CD8-positive, alpha-beta memory T cell (primary cell): ENCODE measurements at places on chromosomes 5 and 9.
A peak's percentile ranks its signal among the peaks of the same experiment; 100 is the strongest.

DNA sequence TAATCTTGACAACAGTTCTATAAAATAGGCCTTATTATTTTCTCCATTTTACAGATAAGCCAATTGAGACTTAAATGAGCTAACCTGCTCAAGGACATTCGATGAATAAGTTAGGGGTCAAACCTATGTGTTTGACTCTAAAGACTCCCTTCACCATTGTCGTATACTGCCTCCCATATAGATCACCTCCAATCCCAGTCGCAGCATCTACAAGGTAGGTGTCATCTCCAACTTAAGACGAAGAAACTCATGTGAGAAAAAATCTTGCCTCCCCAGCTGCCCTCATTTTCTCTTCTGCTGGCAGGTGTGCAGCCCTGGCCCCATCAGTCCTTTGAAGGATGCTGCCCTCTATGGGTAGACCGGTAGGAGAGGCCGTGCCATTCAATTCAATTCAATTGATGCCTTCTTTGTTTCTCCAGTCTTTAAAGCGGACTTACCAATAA, 75.2 kb upstream of the SMARCA2 start:
- H3K27me3 ChIP-seq, result no peaks in the 10 kb centered on the region
- H3K4me3 ChIP-seq, result no peak overlapping the region
- no peaks in the 10 kb centered on the region for H3K4me1 ChIP-seq
- DNase-seq, result peak; percentile 5

DNA sequence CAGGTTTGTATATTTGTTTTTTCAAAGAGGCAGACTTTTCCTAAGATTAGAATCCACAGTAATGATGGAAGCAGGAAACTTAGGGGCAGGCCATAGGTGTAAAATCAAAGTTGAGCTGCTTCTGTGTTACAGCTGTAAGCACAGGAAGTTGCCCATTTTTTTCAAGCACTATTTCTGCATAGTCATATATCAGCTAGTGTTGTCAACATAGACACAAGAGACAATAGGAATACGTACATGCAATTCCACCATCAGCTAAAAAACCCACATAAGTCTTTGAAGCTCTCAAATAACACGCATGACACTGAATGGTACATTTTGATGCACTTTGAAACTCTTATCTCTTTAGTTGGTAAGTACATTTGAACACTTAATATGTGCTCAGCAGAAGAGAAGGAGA, 20.2 kb upstream of the SMIM15 start:
- no peak overlapping the region for H3K27ac ChIP-seq
- no peaks in the 10 kb centered on the region for H3K4me1 ChIP-seq
- no peak for DNase-seq
- H3K27me3 ChIP-seq, result no peaks in the 10 kb centered on the region

GRCh38 chr9:87372356-87372851, 125.3 kb upstream of the DAPK1 start:
- no peaks in the 10 kb centered on the region for H3K36me3 ChIP-seq
- H3K27ac ChIP-seq, result no peak overlapping the region
- DNase-seq, result no peak
- H3K4me3 ChIP-seq, result no peak overlapping the region
- H3K4me1 ChIP-seq, result no peaks in the 10 kb centered on the region

GRCh38 chr9:84815554-84815953, 146.0 kb downstream of the NTRK2 start:
- H3K36me3 ChIP-seq, result no peaks in the 10 kb centered on the region
- no peaks in the 10 kb centered on the region for H3K27me3 ChIP-seq
- H3K4me1 ChIP-seq, result no peaks in the 10 kb centered on the region
- H3K27ac ChIP-seq, result no peak overlapping the region
- no peak overlapping the region for H3K4me3 ChIP-seq

DNA sequence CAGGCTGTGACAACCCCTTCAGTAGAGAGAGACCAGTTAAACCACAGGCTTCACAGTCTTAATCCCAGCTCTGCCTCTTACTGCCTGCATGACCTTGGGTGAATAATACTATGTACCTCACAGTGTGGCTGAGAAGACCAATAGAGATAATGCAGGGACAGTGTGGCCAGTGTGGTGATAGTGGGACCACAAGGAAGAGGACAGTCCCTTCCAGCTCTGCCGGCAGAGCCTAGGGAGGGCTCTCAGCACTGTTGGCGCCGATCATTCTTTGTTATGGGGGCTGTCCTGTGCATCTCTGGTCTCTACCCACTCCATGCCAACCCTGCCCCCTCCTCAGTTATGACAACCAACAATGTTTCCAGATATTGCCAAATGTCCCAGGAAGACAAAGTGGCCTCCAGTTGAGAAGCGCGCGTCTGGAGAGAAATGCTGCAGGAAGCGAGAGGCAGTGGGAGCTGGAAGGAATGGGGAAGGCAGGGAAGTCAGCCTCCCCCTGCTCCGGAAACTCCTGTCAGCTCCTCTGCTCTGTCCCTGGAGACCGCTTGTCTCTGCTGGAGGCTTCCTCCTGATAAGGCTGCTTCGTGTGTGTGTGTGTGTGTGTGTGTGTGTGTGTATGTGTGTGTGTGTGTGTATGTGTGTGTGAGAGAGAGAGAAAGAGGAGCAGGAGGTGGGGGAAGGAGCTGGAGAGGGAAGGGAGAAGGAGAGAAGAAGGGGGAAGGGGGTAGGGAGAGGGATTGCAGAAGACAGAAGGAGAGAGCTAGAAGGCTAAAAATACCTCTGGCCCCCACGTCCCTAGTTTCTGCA, 31.8 kb upstream of the FABP6 start:
- no peaks in the 10 kb centered on the region for H3K36me3 ChIP-seq
- H3K4me3 ChIP-seq, result no peak overlapping the region
- H3K4me1 ChIP-seq, result peaks cover 6% of the 10 kb centered on the region
- H3K27ac ChIP-seq, result peak overlapping the region; percentile 27

DNA sequence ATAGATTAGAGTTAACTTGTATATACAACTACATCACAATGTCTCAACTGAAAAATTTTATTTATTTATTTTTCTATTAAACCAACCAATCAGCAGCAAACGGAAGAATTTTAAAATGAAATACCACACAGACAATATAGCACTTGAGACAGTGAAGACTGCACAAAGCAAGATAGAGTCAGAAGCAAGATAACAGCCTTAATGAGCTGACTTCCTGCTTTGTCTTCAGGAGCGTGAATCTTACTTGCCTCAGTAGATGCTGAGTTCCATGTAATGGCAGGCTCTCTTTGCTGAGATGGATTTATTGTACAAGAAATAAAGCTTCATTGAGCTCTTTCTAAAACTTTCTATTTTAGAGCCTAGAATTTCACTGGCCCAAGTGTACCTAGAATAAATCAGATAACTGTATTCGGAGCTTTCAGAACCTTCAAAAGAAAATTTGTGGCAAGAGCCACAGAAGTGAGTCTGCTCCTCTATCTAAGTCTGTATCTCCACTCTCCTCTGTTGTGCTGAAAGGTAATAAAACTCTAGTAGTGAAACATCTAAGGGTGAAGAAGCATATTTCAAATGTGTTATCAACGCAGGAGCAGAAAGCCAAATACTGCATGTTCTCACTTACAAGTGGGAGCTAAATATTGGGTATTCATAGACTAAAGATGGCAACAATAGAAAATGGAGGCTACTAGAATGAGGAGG, 83.3 kb upstream of the ANKRD55 start:
- no peak for DNase-seq
- H3K4me3 ChIP-seq, result no peak overlapping the region
- no peaks in the 10 kb centered on the region for H3K27me3 ChIP-seq
- no peaks in the 10 kb centered on the region for H3K36me3 ChIP-seq
- peaks cover 10% of the 10 kb centered on the region for H3K4me1 ChIP-seq
- no peak overlapping the region for H3K27ac ChIP-seq

GRCh38 chr9:79651251-79651795, 79.6 kb downstream of the TLE4 start:
- H3K27me3 ChIP-seq, result no peaks in the 10 kb centered on the region
- H3K36me3 ChIP-seq, result peaks cover 3% of the 10 kb centered on the region
- no peak overlapping the region for H3K4me3 ChIP-seq
- DNase-seq, result no peak
- no peaks in the 10 kb centered on the region for H3K4me1 ChIP-seq

GRCh38 chr5:154464438-154464837, 13.6 kb downstream of the HAND1 start:
- H3K27me3 ChIP-seq, result peaks cover 5% of the 10 kb centered on the region
- H3K4me1 ChIP-seq, result no peaks in the 10 kb centered on the region
- no peak for DNase-seq
- H3K36me3 ChIP-seq, result no peaks in the 10 kb centered on the region
- H3K4me3 ChIP-seq, result no peak overlapping the region

- no peak overlapping the region for H3K4me3 ChIP-seq
- no peaks in the 10 kb centered on the region for H3K27me3 ChIP-seq
- DNase-seq, result no peak
These were observed 4.5 kb downstream of the GEMIN5 start for GRCh38 chr5:154933537-154933936.
